ENCODE measurements at places on chromosomes 12 and 14.

GRCh38 chr12:53098354-53098981 is 1.0 kb downstream of the IGFBP6 start:
- DNase-seq = peak; percentile 74

DNA sequence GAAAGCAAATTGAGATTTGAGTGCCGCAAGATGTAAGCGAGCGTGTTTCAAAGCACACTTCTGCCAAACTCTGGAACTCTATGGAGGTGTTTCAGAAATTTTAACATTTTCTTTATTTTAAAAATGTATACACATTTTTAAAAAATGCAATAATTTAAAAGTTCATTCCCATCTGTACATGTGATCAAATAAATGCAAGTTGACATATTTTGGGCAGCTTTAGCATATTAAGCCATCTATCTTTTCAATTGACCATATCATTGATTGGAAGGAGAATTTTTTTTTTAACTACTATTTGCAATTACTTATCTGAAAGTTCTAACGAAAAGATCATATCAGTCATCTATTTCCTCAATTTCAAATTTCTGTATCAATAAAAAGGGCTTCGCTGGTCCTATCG is 101.3 kb downstream of the PPM1H start:
- DNase-seq = no peak

DNA sequence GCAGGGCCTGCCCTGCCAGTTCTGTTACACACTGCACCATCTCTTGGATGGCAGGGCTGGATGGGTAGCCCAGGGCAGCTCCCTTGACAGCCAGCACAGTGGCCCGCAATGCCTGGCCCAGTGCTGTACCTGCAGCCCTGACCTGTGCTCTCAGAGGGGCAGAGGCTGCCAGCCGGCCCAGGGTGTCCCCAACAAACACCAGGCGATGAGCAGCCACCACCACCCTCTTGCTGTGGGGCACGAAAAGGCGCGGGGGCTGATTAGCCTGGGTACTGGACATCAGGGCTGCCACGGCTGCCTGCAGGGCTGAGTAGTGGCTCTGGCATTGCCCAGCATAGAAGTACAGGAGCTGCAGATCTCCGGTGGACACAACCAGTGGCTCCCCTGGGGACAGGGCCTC is 4.6 kb upstream of the SLC22A17 start:
- no peak for DNase-seq

DNA sequence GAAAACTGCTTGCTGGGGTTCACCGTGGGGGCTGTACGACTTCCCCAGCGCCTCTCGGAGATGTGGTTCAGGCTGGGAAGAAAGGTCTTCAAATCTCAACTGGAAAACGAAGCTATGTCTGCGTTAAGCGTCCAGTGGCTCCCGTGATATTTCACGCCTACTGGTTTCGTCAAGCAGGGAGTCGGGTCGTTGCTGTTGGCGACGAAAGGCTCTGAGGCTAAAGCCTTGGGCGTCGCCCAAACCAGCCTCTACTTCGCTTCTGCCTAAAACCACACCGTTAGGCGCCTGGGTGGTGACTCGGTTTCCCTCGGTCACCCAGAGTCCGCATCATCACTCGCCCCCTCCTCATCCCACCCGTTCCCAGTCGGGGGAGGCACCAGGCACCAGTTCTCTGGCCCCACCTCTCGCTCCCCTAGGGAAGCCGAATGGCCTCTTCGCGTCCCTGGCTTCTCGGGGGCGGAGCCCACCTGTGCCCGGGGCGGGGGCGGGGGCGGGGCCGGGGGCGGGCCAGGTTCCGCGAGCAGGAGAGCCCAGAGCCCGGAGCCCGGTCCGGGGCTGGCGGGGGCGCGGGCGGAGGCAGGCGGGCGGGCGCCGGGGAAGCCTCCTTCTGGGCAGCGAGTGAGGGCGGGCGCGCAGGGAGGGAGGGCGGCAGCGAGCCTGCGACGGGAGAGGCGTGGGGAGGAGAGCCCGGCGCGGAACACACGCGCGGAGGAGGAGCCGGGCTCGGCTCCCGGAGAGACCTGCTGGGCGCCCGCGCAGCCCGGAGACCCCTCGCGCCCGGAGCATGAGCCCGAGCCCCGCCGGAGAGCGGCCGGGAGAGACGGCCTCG is at the start of gene B4GALNT3:
Gene B4GALNT3, plus strand, starts transcription at position 510 of the 829 bp plus-strand sequence. CDS start 438 bp downstream, outside the sequence.
- DNase-seq = peak; percentile 32

DNA sequence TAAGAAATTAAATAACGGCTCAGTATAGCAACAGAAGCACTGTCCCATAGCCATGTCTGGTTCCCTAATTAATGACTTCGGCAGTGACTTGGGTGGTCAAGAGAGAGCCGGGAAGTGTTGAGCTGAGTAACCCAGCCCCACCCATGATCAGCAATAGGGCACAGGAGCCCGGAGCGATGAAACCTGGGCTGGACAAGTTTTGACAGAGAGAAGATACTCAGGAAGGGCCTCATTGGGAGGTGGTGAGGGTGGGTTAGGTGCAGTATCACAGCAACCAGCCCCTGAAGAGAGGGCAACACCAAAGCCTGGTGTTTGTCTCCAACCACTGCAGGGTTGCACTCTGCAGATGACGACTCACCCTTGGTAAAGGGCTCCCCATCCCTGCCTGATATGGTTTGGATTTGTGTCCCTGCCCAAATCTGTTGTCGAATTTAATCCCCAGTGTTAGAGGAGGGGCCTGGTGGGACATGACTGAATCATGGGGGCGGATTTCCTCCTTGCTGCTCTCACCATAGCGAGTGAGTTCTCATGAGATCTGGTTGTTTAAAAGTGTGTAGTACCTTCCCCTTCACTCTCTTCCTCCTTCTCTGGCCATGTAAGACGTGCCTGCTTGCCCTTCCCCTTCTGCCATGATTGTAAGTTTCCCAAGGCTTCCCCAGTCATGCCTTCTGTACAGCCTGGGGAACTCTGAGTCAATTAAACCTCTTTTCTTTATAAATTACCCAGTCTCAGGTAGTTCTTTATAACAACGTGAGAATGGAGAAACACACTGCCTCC is 124.9 kb upstream of the MED13L start:
- DNase-seq = no peak

DNA sequence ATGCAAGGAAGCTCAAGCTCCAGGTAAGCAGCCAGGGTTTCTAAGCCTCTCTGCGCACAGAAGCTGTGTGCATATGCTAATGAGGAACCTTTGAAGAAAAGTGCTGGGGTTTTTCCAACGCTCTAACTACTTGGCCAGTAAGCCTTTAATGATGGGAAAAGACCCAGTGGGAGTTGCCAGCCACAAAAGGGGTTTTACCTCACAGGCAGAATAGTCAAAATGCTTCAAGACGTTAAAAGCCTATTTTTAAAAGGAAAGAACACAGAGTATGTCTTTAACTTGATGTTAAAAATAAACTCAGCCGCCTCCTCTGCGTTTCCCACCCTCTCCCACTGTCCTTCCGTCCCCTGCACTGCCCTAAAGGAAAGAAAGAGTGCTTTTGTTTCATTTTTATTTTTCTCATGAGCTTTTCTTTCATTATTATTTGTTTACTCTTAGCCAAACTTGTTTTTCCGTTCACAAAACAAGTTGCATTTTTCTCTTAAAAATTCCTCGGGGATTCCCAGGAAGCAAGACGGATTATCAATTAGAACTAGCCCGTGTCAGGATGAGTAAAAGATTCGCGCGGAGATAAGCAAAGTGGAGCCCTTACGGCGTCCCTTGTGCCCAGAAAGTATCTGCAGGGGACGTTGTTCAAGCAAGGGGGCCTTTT is 209.8 kb upstream of the NUDT4 start:
- DNase-seq = no peak

DNA sequence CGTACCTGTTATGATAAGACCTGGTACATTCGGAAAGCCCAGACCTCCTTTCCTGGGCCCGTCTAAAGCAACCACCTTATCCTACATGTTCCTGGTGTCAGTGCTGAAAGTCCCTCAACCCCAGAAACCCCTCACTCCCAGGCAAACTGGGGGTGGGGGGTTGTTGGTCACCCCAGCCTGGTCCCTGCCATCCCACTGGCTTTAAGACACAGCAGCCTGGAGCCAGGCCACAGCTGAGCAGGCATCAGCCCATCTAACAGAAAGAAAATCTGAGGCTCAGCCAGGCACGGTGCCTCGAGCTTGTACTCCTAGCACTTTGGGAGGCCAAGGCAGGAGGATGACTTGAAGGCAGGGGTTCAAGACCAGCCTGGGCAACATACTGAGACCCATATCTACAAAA is 4.5 kb downstream of the SELPLG start:
- DNase-seq = no peak

- no peak for DNase-seq
These were observed 1.2 kb upstream of the KMT5A start for GRCh38 chr12:123382684-123383083.

DNA sequence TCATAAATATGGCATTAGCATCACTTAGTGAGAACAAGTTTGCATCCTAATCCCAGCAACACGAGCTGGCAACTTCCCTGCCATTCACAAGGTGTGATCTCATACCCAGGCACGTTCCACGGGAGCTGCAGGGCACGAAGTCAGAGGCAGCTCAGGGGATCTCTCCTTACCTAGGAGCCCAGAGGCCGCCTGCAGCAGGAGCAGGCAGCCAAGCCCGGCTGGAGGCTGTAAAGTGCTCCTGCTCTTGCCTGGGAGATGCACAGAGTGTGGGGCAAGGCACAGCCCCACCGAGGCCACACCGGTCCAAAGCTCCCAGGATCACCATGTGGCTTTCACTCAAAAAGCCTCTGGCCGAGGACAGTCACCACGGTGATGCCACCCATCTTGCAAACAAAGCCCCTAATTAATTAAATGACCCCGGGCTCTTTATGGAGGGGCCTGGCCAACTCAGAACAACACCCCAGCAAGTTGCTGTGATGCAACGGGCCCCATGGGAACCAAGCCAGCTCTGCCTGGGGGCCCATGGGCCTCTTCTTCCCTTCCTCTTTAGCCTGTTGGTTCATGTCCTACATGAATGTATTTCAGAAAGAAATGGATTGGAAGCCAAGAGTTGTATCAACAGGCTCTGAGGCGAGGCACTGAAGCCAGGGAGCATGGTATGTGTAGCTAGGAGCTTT is 26.5 kb downstream of the NUAK1 start:
- DNase-seq = no peak

- no peak for DNase-seq
These were observed 2.2 kb downstream of the CALM1 start for GRCh38 chr14:90398841-90399540.

DNA sequence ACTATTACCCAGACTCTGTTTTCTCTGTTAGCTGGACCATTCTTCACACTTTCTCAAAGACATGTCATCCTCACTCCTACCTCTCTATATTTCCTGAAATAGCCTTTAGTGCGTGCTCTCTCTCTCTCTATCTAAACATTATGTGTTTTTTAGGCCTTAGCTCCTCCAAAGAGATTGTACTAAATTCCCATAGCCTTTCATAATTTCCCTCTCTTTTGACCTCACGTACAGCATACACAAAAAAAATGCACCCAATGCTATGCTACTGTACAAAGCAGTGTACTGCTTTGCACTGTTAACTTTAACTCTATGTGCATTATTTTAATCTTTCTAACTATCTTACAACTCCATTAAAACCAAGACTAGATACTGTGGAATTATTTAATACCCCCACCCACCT is 288.4 kb downstream of the DAD1 start:
- no peak for DNase-seq

DNA sequence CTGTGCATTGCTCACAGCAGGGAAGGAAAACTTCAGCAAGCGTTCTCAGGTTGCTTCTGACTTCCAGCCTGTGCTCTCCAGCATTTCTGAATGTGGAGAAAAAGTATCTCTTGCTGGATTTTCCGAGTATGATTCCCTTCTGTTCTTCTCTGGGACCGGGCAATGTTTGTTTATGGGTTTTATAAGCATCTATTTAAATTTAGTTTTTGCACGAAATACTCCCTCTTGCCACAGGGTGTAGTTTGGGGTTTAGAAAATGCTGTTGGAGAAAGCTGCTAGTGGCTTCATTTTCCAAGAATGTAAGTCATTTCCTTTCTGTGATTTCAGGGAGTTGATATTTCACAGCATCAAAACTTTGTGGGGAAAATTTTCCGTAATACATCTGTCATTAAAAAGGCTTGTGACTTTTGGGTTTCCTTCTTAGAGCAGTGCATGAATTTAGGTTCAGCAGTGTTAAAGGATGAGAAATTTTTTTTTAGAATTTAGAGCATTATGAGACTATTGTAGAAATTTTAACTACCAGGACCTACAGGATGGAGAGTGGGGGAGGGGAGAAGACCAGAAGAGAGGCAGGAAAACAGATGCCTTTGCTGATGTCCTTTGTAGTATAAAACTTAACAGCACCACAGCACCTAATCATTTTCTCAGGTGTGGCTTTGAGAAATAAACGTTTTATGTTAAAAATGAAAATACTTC is 1.5 kb downstream of the FRMD6 start:
- DNase-seq = peak; percentile 58

DNA sequence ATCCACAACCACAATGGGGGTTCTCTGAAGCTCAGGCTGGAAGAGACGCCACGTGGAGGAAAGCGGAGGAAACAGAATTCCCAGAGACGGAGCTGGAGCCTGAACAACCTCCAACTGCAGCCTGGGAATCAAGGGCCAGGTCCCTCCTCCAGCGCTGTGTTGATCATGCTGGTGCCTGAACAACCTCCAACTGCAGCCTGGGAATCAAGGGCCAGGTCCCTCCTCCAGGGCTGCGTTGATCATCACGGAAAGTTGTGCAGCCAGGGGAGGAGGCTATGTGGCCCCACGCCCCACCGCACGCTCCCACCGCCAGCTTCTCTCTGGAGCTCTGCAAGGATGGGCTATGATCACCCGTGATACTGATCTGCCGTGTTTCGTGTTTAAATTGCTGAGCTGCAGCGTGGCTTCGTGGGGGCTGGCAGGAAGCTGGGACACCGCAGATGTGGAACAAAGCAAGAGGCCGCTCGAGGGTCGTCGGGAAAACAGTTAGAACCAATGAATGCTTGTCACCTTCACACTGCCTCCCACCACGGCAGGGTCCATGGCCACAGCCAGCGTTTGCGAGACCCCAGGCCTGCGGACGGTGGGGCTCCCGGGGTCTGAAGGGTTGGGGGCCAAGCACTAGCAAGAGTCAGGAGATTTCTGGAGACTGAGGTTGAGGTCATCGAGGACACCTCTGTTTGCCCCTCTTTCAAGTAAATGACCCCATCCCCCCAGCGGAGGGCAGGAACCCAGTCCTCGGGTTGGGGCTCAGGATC is 51.8 kb upstream of the FBRSL1 start:
- DNase-seq = no peak

- DNase-seq = no peak
These were observed 6.0 kb downstream of the ORAI1 start for GRCh38 chr12:121632069-121632970.

DNA sequence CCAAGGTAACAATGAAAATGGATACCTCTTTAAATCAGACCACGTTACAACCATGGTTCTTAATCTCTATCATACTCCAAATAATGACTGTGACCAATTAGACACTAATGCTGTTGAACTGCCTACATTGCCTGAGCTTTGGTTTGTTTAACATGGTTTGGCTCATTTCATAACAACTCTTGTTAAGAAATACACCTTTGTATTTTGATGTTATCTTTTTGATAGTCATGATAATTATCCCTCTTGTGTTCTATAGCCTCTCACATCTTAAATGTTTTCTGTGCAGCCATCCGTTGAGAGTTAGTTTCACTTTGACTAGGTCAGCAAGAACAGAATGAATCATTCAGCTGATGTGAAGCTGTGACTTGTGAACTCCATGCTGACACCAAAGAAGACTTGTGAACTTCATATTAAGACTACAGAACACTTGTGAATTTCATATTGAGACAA is 75.5 kb upstream of the RERGL start:
- DNase-seq = no peak

All from A549 (cell line).